ENCODE measurements at places on chromosomes 4 and X.

- no peak for DNase-seq
Observed at GRCh38 chrX:16931371-16931770, 15.1 kb upstream of the REPS2 start.

DNA sequence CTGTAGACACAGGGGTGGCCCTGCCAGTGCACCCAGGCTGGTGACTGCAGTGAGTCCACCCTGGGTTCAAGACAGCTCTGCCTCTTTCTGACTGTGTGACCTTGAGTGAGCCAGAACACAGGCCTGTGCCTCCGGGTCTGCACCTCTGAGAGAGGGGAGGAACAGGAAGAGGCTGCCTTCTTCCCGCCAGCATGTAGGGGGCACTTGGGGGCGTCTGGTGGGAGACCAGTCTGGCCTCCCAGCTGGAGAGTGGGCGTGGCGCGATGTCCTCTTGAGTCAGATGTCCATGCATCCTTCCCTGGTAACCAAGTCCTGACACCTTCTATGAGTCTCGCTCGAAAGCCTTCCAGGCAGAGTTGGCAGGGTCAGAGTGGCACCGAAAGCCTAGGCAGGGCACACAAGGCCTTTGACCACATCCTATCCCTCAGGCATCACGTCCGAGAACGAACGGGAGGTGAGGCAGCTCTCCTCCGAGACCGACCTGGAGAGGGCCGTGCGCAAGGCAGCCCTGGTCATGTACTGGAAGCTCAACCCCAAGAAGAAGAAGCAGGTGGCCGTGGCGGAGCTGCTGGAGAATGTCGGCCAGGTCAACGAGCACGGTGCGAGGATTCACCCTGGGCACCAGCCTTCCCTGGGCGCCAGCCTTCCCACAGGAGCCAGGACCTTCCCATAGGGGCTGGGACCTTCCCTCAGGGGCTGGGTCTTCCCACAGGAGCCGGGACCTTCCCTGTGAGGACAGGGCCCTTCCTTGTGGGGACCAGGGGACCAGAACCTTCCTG lies 21.3 kb downstream of the WFS1 start:
- no peak for DNase-seq

DNA sequence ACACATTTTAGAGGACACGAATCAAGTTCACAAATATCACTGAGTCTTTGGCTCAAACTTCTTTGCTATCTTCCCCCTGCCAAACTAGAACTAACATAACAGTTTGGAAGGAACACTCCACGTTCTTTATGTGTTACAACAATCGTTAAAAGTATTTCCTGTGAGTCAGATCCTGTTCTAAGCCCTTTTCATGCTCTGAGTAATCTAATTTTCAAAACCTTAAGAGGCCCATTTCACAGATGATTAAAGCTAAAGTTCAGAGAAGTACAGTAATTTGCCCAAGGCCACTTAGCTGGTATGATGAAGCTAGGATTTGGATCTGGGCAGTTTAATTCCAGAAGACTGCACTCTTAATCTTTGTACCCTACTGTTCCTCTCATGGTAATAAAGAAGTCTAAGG lies 854.4 kb upstream of the INTU start:
- no peak for DNase-seq

- no peak for DNase-seq
Observed at GRCh38 chrX:134569306-134569705, 89.0 kb downstream of the PLAC1 start.

DNA sequence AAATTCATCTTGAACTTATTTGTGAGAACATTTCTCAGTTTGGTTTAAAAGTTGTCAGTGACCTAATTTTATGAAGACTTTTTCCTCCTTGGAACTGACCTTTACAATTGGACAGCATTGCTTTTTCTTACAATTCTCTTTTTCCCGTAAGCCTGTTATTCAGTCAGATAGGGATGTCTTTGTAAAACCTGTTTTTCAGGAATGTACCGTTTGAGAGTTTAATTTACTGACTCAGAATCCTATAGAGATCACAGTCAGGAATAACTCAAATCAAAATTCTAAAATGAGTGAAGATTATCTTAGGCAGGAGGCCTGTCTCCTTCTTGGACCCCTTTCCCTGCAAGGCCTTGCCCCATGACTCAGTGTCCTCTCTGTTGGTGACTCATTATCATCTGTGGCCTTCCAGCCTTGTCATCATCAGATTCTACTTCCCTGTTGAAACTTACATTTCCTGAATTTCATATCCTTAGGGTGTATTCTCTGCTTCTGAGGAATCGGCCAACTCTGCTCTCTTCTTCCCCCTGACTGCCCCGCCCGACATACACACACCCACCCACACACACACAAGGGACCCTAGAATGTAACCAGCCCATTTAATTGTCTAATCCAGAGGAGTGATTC lies 99.8 kb downstream of the ARHGAP10 start:
- DNase-seq, result no peak

GRCh38 chr4:55948726-55949481 lies at the start of gene CEP135:
TSS of gene CEP135 (plus strand) at chr4:55948945. CDS start at chr4:55952131, 3,186 bp downstream.
- peak; percentile 90 for DNase-seq

DNA sequence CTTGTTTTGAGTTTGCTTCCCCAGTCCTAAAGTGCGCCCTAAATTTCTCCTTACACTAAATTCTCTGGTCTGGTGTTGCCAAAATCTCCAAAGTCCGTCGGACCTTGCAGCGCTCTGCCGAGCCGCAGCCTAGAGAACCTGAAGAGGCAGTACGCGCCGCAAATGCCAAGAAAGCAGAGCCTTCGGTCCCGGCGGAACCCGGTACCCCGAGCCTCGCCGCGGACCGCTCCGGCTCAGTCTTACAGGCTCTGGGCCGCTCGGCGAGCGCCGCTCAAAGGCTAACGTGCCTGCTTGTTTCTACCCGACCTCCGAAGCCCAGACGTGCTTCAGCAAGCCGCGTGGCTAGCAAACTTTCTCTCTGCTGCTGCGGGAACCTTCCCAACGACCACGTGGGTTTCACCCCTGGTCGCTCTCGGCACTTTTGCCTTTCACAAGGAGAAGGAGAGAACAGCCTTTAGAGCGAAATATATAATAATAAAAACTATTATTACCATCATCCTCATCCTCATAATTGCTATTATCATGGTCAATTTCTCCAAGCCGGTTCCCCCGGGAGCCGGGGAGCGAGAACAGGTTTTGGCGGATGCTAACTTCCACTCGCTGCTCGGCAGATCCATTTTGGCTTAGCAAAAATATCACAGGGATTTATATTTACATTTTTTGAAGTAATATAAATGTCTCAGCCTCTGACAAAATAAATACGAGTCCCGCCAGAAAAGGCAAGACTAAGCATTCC lies 2.2 kb upstream of the HTR2C start:
- no peak for DNase-seq

- DNase-seq, result no peak
Observed at GRCh38 chrX:15594371-15594770, 6.4 kb downstream of the ACE2 start.

- no peak for DNase-seq
Observed at GRCh38 chrX:67384403-67384802, 159.4 kb upstream of the AR start.

DNA sequence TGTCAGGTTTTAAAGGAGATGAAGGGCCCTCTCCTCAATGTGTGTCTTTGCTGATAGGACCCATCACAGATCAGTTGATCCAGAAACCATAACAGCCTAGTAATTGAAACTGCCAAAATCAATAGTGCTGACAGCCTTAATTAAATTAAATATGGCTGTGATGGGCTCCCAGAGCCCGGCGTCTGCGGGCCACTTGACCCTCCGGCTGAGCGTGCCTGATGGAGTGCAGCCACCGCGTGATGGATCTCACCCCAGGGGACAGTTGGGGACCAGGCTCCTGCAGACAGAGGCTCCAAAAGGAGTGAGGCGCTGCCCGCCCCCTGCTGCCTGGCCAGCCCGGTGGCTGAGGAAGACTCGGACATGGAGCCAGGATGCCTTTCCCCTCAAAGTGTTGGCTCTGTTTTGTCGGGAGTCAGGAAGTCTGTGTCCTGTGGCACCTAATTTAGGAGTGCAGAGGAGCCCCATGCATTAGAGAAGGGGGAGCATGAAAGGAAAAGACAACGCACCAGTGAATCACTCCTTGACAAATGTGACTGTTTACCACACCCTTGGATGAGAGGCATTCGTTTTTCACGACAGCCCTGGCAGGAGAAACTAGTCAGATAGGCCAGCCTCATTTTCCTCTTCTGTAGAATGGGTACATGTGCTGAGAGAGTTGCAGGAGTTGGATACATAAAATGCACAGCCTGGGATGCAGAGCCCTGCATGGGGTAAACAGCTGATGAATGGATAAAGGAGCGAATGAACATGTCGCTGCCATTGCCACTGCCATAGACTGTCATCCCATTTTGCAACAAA lies 40.9 kb upstream of the MSX1 start:
- no peak for DNase-seq

GRCh38 chrX:153381684-153382532 lies 19.2 kb downstream of the PNMA6E start:
- DNase-seq, result peak; percentile 86

DNA sequence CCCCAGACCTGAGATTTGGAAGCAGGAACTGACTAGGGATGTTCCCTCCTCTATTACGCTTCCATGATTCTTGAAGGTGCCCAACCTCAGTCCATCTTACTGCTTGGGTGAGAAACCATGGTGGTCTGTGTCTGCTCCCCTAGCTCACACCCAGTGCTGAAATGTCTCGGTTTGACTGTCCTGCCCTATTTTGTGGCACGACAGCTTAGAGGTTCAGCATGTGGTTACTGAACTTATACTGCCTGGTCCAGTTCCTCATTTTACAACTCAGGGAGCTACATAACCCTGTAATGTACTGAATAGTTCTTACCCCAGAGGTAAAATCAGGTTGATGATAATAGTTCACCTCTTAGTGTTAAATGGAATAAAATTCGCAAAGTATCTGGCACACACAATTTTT lies 203.1 kb downstream of the RBM46 start:
- DNase-seq, result no peak

DNA sequence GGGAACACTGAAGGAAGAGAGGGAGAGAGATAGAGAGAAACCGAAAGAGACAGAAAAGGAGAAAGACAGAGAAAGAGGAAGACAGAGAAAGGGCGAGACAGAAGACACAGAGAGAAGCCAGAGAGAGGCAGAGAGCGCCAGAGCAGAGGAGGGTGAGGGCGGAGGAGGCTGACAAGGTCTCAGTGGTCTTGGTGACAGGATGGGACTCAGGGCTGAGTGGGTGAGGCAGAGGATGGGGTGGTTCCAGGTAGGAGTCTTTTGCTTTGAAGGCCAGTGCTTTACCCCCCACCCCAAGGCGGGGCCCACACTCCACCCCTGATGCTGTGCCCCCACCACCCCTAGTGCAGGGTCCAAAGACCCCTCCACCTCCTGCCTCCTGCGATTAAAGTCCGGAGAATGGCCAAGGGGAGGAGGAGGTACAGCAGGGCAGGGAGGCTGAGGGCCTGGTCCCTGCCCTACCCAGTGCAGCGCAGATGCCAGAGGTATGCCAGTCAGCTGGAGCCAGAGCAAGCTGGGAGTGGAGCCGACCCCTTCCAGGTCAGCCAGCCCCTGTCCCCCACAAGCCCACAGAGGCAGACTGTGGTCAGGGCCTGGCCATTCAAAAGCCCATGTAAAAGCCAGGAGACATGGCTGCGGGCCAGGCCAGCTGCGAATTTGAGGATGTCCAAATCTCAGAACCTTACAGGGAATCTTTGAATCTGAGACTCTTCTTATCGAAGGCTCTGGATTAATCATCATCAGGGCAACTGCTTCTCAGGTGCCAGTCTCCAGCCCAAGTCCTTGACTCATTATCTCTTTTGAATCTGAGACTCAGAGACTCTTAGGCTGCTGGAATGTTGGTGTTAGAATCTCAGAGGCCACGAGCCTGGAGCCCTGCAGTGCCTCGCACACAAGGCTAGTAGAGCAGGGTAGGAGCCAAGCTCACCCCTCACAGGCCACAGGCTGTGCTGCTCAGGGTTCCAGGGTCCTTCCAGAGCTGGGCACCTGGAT lies 758 bp downstream of the IQSEC2 start:
- no peak for DNase-seq

- DNase-seq, result no peak
Observed at GRCh38 chrX:149871940-149872339, 9.0 kb upstream of the MAGEA8 start.

DNA sequence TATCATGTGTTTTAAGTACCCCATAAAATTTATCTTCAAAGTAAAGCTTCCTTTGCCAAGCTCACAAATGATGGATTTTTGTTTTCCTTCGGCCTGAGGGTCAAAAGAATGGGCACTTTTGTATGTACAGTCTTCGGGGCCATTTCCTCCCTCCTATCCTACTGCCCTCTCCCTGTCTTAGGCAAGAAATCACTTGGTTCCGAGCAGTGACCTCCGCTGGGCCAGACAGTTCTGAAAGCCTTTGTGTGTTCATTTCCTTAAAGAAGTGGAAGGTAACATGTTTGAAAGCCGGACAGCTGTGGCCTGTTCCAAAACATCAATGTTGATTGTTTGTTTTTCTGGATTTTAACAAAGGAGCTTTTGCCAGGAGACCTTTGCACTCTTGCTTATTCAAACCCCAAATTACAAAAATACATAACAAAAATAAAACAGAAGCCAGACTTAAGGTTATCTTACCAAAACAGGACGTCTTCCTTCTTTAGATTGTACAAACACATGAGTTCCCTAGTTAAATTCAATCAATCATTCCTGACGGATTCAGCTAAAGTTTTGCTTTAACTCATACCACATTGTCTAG lies 110.6 kb upstream of the LIMCH1 start:
- no peak for DNase-seq

GRCh38 chrX:129996120-129996519 lies 13.7 kb downstream of the BCORL1 start:
- no peak for DNase-seq

DNA sequence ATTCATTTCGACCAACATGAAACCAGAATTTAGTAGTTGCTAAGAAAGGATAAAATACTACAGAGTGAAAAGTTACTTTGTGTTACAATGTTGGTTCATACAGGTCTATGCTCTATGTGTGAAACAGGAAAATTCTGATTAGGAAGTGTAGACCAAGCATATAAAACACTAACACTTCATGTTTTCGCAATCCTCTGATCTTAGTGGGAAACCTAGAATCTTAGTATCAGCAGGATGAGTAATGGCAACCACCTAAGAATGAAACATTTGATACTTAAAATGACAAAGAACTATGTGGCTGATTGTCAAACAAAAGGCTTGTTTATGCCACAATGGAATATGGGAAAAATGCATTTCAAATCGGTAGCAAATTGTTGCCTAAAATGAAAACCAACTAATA lies 116.1 kb downstream of the AMMECR1 start:
- no peak for DNase-seq

GRCh38 chr4:169984745-169985144 lies 41.5 kb downstream of the MFAP3L start:
- no peak for DNase-seq
